ENCODE measurements at places on chromosomes 5 and 9. TPM values are rescaled to one million over a fixed set of nuclear protein-coding genes. Genes with fewer than 3 reads are reported as not detected.
A peak's percentile ranks its signal among the peaks of the same experiment; 100 is the strongest.

- DNase-seq, result peak; percentile 58
- peaks cover 96% of the 10 kb centered on the region for H3K27me3 ChIP-seq
- no peaks in the 10 kb centered on the region for H3K36me3 ChIP-seq
Observed at GRCh38 chr5:135462304-135462703, 10.2 kb upstream of the TIFAB start.

LMX1B gene
- total RNA-seq, result 6.9 TPM

DNA sequence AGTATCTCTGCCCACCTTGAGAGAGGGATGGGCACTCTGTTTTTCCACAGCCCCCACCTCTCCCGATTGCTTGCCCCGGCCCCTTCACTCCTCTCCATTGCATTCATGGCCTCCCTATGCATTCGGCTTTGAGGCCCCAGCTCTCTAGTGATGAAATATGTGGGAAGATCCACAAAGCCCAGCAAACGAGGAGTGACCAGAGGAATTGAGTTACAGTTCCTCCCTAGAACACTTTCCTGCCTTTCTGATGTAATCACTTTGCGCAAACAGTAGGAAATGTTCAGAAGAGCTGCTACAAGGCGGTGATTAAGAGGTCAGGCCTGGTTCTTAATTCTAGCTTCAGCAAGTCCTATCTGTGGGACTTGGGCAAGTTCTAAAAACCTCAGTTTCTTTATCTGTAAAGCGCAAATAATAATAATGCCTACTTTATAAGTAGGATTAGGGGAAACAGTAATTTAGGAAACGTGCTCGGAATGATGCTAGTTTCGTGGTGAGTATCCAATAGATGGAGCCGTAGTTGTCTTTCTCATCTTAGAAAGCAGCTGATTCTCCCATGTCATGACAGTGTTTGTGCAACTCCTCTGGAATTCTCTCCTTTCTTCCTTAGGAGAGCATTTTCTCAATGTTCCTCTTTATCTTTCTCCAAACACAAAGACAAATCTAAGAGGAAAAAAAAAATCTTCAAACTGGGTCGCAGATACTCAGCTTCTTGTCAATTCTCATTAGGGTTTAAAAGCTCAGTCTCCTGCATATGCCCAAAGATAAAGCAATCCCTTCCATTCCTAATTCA is 99.5 kb upstream of the MSX2 start:
- no peak overlapping the region for H3K27ac ChIP-seq
- peaks cover 20% of the 10 kb centered on the region for H3K4me1 ChIP-seq
- no peaks in the 10 kb centered on the region for H3K36me3 ChIP-seq
- DNase-seq, result no peak
- peaks cover 2% of the 10 kb centered on the region for H3K27me3 ChIP-seq

SIT1 gene
- not detected for total RNA-seq

DNA sequence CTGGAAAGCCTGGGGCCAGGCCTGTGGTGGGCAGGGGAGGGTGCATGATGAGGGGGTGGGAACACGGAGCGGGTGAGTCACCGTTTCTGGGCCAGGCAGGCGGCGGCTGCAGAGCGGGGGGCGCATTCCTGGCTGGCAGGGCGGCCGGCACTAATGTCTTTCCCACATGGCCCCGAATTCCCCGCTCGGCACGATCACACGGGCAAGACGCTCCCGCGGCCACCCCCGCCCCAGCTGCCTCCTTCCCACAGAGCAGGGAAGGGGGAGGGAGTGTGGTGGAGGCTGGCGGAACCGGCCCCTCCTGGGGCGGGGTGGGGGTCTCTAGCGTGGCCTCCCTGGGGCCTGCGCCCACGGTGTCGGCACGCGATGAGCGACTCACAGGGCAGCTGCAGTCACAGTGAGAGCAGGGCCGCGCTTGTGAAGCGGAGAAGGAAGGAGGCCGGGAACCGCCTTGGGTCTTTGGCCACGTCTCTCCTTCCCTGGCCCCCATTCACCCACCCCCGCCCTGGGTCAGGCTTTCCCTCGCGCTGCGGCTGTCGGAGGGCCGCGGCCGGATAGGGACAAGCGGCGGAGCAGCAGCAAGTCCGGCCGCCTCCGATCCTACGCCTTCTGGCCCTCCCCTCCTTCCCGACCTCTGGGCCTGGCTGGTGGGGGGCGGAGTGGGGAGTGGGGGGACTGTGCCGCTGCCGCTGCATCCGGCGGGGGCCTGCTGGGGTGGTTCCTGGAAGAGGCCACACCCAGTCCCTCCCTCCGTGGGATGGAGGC is 48.9 kb downstream of the CXXC5 start:
- DNase-seq, result no peak
- H3K4me3 ChIP-seq, result peak overlapping the region; percentile 80
- H3K27me3 ChIP-seq, result peaks cover 13% of the 10 kb centered on the region
- no peaks in the 10 kb centered on the region for H3K36me3 ChIP-seq
- no peak overlapping the region for H3K27ac ChIP-seq

- no peak overlapping the region for H3K4me3 ChIP-seq
- H3K4me1 ChIP-seq, result peaks cover 14% of the 10 kb centered on the region
- no peak for DNase-seq
- no peaks in the 10 kb centered on the region for H3K36me3 ChIP-seq
Observed at GRCh38 chr9:92954049-92954861, 6.9 kb downstream of the FGD3 start.

AGGF1 gene
- 26.9 TPM for total RNA-seq

DNA sequence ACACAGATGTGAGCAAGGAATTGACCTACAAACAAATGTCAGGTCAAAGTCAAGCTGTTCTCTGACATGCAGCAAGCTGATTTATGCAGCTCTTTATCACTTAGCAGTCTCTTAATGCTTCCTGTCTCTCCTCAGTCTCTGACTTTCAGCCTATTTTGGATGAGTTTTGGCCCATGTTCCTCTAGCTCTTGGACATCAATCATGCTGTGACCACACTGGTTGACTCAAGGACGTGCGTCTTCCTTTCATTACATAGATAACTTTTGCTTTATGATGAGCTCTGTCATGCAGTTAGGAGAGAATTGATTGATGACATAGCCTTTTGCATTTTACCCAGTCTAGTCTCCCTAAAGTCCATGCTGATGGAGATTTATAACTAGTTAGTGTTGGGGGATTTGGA is 9.4 kb upstream of the REEP5 start:
- H3K36me3 ChIP-seq, result no peaks in the 10 kb centered on the region
- DNase-seq, result no peak
- H3K4me1 ChIP-seq, result peaks cover 4% of the 10 kb centered on the region
- no peak overlapping the region for H3K4me3 ChIP-seq
- no peak overlapping the region for H3K27ac ChIP-seq
- H3K27me3 ChIP-seq, result no peaks in the 10 kb centered on the region

DNA sequence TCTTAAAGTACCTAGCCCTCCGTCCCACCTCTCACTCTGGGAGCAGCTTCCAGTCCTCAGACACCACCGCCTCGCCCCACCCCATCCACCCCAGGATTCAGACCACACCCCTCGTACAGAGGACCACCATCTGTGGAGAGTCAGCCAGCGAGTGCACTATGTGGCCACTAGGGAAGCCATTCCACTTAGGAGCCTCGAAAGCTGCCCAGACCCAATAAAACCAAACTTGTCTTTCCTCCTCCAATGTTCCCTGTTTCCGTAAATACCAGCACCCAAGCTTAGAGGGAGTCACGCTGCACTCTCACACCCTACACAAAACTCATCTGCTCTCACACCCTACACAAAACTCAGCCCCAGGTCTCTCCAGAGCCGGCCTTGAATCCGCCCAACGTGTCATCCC is 1.9 kb downstream of the GCNT4 start:
- peaks cover 36% of the 10 kb centered on the region for H3K27me3 ChIP-seq
- H3K27ac ChIP-seq, result no peak overlapping the region
- peak; percentile 17 for DNase-seq
- H3K4me1 ChIP-seq, result peaks cover 32% of the 10 kb centered on the region
- peak overlapping the region; percentile 81 for H3K4me3 ChIP-seq
